ENCODE measurements at places on chromosomes 6 and 20.

DNA sequence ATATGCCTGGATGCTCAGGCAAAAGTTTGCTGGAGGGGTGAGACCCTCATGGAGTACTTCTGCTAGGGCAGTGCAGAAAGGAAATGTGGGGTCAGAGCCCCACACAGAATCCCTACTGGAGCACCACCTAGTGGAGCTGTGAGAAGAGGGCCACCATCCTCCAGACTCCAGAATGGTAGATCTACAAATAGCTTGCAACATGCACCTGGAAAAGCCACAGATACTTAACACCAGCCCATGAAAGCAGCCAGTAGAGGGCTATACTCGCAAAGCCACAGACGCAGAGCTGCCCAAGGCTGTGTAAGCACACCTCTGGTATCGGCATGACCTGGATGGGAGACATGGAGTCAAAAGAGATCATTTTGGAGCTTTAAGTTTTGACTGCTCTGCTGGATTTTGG, 60.7 kb upstream of the GJE1 start:
- no peak for DNase-seq

GRCh38 chr6:10690651-10691445, 3.6 kb downstream of the C6orf52 start:
- no peak for DNase-seq

DNA sequence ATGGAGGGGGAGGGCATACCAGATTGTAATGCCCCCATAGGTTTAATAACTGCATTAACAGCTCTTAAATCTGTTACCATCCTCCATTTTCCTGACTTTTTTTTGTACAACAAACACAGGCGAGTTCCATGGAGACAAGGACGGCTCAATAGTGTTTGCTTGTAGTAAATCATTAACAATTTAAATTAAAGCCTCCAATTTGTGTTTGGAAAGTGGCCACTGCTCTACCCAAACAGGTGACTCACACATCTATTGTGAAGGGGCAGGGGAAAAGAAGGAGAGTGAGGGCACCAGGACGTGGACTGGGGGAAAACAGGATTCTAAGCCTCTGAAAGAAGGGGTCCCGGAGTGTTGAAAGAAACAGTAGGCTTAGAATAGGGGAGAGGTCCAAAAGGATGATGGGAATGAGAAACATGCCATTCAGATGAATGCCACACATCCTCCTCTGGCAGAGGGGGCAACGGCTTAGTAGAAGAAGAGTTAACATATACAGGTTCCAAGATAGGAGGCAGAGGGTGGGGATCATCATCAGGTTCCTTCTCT, 6.9 kb downstream of the GLYATL3 start:
- no peak for DNase-seq

DNA sequence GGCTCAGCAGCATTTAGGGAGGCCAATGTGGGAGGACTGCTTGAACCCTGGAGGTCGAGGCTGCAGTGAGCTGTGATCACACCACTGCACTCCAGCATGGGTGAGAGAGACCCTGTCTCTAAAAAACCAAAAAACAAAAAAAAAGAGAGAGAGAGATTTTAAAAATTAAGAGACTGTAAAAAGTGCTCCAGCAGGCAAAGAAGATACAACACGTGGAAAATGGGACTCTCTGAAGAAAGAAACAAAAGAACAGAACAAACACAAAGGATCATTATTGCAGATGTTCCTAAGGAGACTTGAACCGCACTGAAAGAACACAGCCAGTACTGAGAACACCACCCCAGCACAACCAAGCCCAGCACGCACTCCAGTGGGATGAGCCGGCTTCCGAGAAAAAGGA, 74.2 kb downstream of the TAF4 start:
- no peak for DNase-seq

GRCh38 chr20:1631309-1632151, 11.7 kb upstream of the SIRPB1 start:
- peak; percentile 67 for DNase-seq

GRCh38 chr6:15327271-15327670, 81.4 kb downstream of the JARID2 start:
- DNase-seq, result no peak

GRCh38 chr6:40779409-40779808, 192.2 kb upstream of the LRFN2 start:
- peak; percentile 38 for DNase-seq

DNA sequence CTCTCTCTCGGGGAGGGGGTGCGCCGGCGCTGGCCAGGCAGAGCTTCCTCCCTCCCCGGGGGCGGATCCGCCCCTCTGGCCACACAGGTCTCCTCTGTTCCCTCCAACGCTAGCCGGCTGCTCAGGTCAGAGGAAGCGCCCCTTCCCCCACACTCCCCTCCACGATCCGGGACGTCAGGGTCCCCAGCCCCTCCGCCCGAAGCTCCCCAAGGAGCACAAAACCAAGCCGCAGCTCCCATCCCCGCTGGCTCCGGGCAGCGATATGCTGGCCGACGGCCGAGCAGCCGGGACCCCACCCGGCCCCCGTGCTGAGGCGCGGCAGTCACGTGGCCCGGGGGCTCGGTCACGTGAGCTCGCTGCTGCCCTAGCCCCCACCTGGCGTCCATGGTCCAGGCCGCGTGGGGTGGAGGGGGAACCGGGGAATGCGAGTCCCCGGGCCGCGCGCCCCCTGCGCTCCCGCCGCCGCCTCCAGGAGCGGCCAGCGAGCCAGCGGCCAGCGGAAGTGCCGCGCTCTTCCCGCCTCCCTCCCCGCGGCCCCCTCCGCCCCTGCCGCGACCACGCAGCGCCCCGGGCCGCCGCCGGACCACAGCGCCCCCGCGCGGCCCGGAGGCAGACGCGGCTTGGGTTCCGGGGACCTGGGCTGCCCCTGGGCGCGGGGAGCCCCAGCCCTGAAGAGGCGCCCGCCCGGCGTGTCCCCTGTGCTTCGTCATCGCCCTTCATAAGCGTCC, at the start of gene SLC35B2:
Gene SLC35B2 (minus strand): TSS at position 504 of the 728 bp plus-strand sequence. CDS start 118 bp downstream, at position 386.
- DNase-seq, result peak; percentile 47

- no peak for DNase-seq
Measured at GRCh38 chr6:165844232-165844631, 181.2 kb upstream of the PDE10A start.

DNA sequence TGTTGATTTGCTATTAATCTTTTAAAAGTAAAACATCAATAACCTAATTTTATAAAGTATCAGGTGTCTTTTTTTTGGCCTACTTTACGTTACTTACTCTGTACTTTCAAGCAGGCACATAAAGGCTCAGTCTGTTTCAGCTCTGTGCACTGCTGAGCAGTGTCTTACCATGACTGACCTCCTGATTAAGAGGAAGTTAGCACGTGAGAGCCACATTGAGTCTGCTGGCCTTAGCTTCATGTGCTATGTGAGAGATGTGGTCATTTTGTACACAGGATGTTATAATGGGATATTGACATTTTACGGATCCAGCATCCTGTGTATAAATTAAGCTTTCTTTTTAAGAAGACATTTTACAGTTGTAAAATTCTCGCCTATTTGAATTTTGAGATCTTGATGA, 31.9 kb downstream of the ARID1B start:
- no peak for DNase-seq
